ENCODE measurements at places on chromosomes 4 and X.

DNA sequence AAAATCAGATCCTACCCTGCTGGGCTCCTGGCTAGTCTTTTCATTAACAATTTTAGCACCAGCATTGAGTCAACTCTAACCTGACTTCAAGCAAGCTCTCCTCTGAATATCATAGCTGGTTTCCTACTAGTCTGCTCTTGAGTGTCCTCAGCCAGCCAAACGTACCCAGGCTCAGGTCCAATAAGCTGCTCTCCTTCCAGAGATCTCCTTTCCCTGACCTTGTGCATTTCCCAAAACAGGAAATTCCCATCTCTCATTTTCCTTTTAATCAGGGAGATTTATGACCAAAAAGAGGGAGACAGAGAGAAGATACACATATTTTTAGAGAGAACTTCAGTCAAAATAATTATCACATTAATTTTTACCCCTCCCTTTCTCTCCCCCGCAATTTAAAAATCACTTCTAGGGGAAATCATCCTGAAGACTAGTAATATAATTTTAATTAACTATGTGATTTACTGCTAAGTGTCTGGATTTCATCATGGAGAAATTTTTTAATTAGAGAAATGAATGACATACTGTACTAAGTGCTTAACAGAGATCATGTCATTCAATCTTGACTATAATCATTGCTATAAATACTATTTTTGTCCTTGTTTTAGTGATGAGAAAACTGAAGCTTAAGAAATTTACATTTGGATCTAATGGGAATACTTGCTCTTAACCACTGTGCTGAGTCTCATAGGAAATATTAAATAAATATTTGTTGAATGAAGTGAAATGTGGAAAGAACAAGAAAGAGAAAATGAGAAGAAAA lies 421.7 kb upstream of the INTU start:
- no peak for DNase-seq

DNA sequence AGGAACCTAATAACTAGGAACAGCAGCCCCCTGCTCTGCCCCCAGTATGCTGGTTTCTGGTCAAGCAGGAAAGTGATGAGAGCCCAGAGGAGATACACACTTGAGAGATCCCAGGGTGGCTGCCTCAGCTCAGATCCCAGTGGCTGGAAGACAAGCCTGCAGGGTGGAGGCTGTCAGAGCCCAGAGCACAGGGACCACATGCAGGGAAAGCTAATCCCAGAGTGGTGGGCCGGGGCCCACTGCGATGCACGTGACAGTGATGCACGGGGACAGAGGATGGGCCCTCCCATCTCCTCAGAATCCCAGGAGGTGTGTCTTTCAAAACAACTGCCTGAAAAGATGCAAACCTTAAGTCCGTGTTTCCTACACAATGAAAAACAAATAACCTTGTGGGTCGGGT lies 29.1 kb upstream of the CRMP1 start:
- DNase-seq, result no peak

GRCh38 chr4:97370568-97370967 lies 772.7 kb downstream of the STPG2 start:
- no peak for DNase-seq

GRCh38 chr4:149980121-149980682 lies 98.0 kb upstream of the DCLK2 start:
- no peak for DNase-seq

DNA sequence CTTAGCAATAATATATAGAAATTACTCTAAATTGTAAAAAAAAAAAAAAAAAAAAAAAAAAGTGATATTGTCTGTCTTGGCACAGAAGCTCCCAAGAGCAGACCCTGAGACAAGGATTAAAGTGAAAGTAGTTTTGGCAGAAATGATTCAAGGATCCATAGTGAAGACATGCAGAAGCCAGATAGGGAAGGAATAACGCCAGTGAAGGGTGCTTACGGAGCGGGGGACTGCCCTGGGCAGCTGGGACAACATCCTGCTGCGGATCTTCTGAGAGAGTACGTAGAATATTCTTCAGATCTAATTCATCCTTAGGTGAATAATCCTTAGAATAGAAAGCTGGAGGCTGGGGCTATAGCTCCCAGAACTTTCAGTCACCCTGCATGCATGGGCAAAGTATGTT lies 39.8 kb downstream of the ARHGAP24 start:
- DNase-seq, result no peak

DNA sequence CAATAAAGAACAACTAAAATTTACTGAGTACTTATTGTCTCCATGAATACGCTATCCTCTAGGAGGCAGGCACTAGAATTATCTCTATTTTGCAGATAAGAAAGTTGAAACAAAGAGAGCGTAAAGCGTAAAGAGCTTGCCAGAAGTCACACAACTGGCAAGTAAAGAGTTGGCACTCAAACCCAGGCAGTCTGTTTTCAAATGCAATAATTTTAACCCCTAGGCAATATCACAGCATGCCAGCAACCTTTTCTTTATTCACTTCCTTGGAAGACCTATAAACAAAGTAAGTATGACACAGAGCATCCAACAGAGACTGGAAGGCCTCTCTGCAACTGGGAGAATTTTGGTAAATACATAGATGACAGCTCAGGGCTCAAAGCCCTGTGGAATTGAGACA lies 23.2 kb upstream of the AMELX start:
- no peak for DNase-seq

- DNase-seq, result no peak
Observed at GRCh38 chr4:2432004-2432403, 13.2 kb downstream of the CFAP99 start.

- no peak for DNase-seq
Observed at GRCh38 chr4:1731180-1731579, 9.9 kb downstream of the TACC3 start.

- no peak for DNase-seq
Observed at GRCh38 chr4:112927544-112927943, 121.9 kb upstream of the ANK2 start.

DNA sequence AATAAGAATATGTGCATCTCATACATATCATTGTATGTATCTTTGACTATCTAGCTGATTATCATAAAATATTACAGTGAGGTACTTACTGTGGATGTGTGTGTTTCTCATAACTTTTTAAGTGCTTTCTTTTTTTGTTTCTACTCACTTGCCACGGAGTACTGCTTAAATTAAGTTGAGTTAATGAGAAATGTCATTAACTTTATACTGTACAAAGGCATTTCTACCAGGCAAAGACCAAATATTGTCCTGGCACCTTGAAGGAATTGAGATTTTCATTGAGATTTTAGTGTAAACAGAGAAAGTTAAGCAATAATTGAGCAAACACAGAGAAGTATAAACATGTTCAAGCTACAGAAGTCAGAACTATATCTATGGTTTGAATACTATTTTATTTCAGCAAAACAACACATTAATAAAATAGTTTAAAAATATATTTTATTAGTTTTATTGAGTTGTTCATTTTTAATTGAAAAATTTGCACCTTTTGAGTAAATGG lies 1750.0 kb downstream of the PCDH7 start:
- no peak for DNase-seq

DNA sequence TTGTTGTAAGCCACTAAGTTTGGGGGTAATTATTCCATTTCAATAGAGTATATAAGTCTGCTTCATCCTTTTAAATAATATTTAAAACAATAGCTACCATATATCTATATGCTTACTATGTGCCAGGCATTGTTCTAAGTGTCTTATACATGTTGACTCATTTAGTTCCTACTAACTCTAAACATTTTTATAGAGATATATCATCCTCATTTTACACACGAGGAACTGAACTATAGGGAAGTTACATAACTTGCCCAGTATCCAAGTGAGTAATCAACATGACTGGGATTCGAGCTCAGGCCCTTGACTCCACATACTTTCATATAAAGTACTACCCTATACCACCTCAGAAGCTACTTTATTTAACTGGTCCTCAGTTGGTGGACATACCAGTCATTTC lies 175.3 kb upstream of the RAI2 start:
- no peak for DNase-seq

- no peak for DNase-seq
Observed at GRCh38 chr4:48262926-48263325, 6.7 kb downstream of the TEC start.

DNA sequence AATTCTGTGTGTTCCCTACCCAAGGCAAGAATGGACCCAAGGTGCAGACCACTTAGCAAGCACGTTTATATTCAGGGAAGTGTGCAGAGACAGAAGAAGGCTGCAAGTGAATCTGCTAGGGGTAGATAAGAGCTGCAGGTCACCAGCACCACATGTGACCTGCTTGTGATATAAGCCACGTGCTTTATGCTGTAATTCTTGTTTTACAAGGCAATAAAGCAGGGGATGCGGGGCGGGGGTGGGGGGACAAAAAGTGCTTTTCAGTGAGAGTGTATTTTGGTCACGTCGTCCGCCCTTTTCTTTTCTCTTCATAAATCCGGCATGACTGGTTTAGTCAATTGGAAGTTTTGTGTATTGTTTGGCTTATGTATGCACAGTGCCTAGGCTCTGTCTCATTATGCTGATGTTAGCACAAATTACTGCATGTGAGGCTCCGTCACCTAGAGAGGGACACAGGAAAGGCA lies 192.7 kb downstream of the RBMX2 start:
- DNase-seq, result no peak

DNA sequence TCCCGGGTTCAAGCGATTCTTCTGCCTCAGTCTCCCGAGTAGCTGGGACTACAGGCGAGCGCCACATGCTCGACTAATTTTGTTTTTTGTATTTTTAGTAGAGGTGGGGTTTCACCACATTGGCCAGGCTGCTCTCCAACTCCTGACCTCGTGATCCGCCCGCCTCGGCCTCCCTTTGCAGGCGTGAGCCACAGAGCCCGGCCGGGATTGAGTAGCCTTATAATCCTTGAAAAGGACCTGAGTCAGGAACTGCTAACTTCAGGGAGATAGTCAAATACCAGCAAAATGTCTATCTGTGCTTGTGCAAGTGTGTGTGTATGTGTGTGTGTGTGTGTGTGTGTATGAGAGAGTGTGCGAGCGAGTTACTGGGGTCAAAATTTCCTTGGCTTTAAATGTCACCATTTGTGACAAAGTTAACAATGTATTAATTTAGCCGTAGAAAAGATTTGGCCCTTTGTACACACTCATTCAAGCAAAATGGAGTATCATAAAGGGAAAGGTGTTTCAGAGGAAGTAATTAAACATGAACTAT lies 1.8 kb upstream of the KDM6A start:
- DNase-seq, result no peak

DNA sequence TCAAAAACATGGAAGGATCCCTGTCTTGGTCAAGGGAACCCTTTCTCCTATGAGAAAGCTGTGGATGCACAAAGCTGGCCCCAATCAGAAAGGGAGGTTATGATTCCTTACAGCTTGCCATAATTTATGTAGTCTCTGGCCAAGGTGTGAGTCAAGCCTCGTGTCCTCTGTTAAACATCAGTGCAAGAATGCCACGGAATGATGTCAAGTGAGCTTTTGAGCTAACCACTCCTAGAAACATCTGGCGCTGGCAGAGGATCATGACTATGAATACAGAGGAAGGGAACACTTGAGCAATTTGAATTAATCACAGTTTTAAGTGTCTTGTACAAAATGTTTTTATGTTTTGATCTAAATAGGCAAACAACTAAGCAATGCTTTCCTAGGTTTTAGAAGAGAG lies 51.5 kb upstream of the RAP2C start:
- peak; percentile 9 for DNase-seq

GRCh38 chrX:17741123-17741511 lies 3.8 kb downstream of the SCML1 start:
- no peak for DNase-seq

- no peak for DNase-seq
Observed at GRCh38 chrX:37474478-37474877, 97.0 kb upstream of the LANCL3 start.

DNA sequence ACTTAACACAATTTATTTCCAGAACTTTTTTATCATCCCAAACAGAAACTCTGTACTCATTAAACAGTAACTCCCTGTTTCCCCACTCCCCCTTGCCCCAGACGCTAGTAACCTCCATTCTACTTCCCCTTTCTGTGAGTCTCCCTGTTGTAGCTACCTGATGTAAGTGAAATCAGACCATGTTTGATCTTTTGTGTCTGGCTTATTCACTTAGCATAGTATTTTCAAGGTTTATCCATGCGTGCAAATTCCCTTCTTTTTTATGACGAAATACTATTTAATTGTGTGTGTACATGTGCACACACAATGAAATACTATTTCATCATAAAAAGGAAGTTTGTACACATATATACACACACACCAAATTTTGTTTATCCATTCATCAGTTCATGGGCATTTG lies 5.2 kb downstream of the PKD2 start:
- DNase-seq, result no peak

DNA sequence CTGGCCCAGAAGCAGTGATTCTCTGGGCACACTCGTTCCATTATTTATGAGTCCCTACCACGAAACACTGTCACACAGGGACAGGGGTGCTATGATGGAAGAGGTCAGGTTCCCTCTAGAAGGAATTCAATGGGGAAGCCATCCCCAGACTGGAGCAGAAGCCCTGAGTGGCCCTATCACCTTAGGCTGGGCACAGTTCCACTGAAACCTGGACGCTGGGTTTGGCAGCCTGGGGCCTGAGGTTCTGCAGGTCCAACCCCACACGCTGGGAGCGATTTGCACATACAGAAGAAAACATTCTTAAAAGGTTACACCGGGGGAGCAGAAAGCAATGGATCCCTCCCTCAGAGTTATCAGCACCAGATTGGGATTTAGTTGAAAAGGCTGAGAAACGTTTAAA lies 63.3 kb downstream of the PHKA2 start:
- DNase-seq, result no peak
